ENCODE measurements at places on chromosomes 1 and 21.

DNA sequence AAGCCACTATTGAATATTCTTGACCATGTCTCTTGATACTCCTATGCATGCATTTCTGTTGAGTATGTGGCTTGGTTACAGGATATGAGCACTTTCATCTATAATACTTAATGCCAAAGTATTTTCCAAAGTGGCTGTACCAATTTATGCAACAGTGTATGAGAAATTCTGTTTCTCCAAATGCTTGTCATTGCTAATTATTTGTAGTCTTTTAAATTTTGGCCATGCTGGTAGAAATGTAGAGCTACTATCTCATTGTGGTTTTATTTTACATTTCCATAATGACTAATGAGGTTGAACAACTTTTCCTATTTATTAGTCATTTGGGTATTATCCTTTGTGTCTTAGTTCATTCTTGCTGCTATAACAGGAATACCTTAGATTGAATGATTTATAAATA, 71.4 kb upstream of the TSPAN2 start:
- no peak for DNase-seq

- no peak for DNase-seq
Observed at GRCh38 chr1:31696242-31696641, 7.6 kb downstream of the COL16A1 start.

- no peak for DNase-seq
Observed at GRCh38 chr1:12555411-12556367, 62.3 kb downstream of the DHRS3 start.

GRCh38 chr1:47682786-47683350, 245.0 kb downstream of the FOXD2 start:
- no peak for DNase-seq

- DNase-seq, result no peak
Observed at GRCh38 chr21:25565272-25566211, 41.7 kb downstream of the MRPL39 start.

- DNase-seq, result no peak
Observed at GRCh38 chr1:235018720-235019444, 109.8 kb downstream of the TOMM20 start.

DNA sequence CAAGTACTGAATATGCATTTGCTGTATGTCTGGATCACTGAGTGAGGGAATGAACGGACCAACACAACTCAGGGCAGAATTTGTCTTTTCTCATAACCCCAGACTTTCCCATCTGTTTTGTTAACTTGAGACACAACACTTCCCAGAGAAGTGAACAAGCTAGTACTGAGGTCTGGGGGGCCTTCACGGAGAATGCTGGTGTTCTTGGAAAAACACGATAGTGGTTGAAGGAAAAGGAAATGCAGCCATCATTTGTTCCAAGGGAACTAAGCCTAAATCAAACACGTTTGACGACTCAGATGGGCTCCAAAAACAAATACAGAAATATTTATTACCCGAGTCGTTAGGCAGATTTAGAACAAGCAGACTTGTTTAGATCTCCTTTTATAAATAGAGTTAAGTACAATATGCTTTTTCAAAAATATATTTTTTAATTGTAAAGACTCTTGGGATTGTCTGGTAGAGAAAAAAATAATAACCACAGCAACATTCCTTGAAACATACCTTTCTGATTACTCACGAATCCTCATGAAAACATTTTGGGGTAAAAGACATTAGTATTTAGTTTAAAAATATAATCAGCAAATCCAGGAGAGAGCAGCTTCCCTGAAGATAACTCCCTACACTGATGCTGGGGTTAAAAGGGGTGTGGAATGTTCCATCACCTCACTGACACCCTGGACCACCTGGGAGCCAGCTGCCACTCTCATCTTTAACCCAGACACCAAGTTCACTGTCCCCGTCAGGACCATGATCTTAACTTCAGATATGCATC, 427.7 kb upstream of the RUNX1 start:
- DNase-seq, result no peak

GRCh38 chr1:43976045-43976444, 1.3 kb downstream of the ATP6V0B start:
- no peak for DNase-seq

DNA sequence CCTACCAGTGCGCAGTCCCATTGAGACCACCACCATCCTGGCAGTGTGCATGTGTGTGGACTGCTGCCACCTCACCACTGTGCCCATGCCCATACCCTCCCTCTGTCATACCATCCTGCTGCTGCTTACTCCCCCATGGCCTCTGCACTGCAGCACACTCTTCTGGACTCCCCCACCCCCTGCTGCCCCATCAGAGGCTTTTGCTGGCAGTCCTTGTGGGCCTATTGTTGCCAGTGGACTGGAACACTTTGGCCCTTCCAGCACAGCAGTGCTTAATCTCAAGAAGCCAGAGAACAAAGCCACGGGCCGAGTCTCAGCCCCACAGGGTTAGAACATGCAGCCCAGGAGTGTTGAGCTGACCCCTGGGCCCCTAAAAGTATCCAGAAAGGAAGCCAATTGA, 41.9 kb upstream of the IVNS1ABP start:
- DNase-seq, result no peak

DNA sequence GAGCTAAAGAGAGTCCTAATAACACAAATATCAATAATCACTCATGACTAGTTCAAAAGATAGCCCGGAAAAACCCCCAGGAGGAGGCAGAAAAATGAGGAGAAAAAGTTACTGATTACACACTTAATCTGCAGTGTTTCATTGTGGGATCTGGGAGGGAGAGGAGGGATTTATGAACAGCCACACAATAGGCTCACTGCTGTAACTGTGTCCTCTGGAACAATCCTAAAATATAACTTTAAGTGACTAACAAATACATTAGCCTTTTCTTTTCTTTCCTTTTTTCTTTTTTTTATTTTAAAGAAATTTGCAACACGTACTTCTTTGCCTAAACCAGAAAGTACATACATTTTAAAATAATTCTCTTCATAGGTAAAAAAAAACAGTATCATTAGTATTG, 106.3 kb upstream of the LBR start:
- DNase-seq, result no peak

GRCh38 chr1:76121850-76122249, 47.3 kb downstream of the ST6GALNAC3 start:
- no peak for DNase-seq

- DNase-seq, result peak; percentile 48
Observed at GRCh38 chr1:54861070-54861761, 25.8 kb downstream of the DHCR24 start.

GRCh38 chr1:155834296-155834926, 22.6 kb downstream of the GON4L start:
- DNase-seq, result peak; percentile 72

GRCh38 chr21:39388038-39388810, 39.3 kb upstream of the HMGN1 start:
- DNase-seq, result peak; percentile 88

- peak; percentile 77 for DNase-seq
Observed at GRCh38 chr1:86703696-86704457, 499 bp upstream of the SH3GLB1 start.

GRCh38 chr1:42533101-42533863, 70.2 kb downstream of the CCDC30 start:
- peak; percentile 3 for DNase-seq

DNA sequence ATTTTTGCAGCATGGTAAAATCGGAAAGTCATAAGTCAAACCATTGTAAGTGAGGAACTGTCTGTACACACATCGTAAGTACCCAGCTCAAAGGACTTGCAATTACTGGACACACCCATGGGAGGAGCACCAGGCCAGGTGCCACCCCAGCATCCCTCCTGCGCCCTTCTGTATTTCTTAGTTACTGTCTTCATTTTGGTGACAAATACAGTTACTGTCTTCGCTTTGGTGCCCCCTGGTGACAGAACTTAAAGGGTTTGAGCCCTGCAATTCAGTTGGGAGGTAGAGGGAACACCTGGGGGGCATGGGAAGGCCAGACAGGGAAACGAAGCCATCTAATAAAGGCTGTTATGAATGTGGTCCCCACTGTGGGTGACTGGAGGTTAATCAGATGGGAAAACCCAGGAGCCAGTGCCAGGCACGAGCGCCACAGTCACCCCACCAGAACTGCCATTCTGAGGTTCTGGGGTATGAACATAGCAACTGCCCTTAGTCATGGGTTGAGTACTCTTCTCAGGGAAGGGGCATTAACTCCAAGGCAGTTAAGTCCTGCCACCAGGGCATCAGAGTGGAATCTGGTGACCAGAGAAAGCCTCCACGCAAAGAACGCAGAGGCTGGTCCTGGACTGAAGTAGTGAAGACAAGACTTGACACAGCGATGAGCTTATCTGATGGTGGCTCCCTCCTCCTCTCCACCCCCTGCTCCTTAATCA, 612.9 kb downstream of the PTPRU start:
- peak; percentile 47 for DNase-seq

DNA sequence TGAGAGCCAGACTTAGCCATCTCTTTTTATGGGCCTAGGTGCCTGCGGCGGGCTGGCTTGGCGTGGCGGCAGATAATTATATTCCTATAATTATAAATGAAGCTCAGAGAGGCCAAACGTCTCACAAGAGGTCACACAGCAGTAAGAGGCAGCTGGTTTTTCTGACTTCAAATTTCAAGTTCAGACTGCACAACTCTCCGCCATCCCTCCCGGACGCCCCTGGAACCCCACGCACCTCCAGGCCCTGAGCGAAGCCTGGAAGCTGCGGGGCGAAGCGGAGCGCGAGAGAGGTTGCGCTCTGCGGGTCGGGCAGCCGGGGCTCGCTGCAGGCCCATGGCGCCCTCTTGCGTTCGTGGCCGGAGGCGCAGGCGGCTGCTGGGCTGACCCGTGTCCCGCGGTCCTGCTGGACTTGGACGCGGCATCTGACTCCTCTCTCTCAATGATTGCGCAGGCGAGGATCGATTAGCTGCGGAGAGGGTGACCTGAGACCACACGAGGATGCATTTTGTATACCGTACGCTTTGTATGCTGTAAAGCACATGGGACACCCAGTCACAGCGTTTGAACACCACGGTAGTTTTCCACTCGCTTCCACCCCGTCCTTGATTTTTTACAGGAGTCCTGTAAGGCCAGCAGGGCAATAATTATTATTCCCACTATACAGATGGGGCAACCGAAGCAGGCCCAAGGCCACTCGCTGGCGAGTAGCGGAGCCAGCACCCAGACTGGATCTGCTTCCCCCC, 272.7 kb downstream of the FOXD2 start:
- peak; percentile 31 for DNase-seq

GRCh38 chr1:33049371-33049770, 12.7 kb upstream of the AK2 start:
- no peak for DNase-seq

- DNase-seq, result no peak
Observed at GRCh38 chr1:239879321-239880170, 212.1 kb upstream of the FMN2 start.

- peak; percentile 62 for DNase-seq
Observed at GRCh38 chr1:69673321-69673720, 105.6 kb downstream of the LRRC7 start.
